ENCODE measurements at places on chromosomes 7 and 10.

GRCh38 chr10:78756604-78757343 lies 312.0 kb upstream of the ZMIZ1 start:
- no peak for DNase-seq

DNA sequence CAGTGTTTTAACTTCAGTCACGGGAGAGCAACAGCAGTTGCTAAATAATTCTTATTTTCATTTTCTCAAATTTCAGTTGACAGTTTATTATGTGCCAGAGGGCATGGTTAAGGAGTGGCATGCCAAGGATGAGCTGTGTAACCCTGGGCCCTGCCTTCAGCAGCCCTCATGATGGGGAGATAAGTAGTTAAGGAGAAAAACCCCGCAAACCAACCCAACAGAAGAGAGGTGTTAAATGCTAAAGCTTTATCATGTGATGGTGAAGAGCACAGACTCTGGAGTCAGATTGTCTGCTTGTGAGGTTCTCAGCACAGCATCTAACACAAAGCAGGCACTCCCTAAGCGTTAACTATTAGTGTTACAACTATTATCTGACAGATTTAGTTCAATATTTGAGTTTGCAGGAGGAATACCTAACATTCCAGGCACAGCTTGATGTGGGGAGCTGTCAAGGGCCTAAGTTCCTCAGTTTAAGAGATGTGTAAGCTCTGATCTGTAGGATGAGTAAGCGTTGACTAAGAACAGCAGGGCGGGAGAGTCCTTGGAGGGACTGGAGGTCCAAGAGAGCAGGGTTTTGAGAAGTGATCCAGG lies 29.6 kb downstream of the STAM start:
- peak; percentile 32 for DNase-seq

DNA sequence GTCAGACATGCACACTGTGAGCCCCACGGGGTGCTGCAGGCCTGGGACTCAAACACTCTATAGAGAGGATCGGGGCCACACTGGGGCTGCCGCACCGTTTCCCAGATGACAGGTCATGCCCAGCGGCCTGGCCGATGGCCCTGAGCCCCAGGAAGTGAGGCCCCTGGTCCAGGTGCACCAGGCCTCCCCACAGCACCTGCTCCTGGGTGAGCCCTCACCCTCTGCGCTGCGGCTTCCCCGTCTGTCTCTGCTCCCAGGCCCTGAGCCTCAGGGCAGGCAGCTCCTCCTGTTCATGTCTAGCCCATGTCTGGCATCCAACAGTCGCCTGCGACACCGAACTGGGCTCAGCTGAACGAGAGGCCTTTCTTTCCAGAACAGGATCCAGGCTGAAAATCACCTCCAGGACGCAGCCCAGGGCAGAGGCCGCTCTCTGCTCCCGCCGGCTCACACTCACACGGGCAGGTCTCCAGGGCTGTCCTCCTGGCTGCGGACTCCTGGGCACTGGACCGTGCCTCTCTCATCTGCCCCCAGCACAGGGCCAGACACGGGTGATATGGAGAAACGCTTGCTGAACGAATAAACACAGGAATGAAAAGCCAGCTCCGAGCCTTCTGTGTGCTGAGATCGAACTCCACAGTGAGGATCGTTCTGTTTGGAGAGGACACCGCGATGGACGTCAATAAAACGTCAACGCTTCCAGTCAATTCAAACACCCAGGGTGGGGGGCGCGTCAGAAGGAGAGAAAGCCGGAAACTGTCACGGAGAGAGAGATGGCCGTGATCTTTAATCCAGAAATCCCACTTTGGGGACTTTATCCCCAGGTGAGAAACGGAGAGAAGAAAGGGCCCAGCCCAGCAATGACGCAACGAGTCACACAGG lies 202.4 kb downstream of the ELFN1 start:
- DNase-seq, result no peak

DNA sequence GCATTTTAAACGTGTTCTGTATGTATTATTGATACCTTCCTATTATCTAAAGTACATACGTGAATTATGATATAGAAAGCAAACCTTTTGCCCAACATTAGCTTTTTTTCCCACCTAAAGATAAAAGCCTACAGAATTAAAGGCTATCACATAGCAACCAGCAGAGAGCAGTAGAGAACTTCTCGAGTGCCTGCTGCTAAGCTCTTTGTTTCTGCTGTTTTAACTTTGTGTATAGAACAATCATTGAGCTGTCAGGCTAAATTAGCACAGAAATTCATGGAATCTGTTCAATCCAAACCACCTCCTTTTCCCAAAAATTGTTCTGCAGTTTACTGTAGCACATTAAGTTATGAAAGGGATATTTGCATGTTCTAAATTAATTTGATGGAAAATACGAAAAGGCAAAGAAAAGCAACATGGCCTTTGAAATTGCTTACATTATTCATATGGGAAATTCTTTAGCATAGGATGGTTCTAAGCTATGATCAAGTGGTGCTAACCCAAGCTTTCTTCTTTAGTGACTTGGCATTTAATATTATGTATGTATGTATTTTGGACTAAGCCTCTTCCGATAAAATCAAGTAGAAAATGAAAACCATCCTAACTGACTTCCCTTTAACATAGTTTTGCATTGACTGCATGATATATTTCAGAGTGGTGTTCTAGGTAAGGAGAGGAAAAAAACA lies 1288.5 kb downstream of the GATA3 start:
- peak; percentile 13 for DNase-seq

DNA sequence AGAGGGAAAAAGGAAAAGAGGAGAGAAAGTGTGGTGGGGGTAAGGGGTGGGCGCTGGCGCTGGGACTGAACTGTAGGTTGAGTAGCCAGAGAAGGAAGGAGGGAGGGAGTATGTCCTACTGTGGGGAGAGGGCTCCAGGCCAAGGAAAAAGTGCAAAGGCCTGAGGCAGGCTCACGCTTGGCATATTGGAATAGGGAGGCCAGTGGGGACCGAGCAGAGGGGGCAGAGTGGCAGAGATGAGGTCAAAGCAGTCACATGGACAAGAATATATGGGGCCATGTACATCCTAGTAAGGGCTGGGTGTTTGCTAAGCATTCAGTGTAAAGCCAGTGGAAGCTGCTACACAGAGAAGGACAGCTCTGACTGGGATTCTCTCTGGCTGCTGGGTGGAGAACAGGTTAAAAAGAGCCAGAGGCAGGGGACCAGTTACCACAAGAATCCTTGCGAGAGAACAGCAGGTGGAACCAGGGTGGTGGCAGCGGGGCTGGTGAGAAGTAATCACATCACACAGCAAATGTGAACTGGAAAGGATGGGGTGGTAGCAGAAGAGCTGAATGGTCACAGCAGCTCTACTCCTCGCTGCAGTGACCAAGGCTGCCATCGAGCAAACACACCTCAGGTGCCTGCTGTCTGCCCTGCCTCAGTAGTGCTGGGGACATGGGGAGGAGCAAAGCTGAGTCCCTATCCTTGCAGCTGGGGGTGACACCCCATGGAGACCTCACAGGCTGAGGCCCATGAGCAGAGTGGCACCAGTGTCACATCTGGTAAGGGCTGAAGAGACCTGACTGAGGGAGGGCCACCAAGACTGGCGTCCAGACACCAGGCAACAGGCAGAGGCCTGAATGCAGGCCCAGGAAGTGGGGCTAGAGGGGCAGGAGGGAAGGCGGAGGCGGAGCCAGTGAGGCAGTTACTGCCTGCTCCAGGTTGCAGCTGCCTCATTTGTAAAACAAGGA lies 39.5 kb downstream of the FAM53B start:
- no peak for DNase-seq

- DNase-seq, result no peak
These were observed 97.6 kb downstream of the PRPF18 start for GRCh38 chr10:13684252-13684791.
